Heart left ventricle (tissue), 16 donors: ENCODE measurements at places on chromosomes 2 and 18. TPM values are rescaled to one million over a fixed set of nuclear protein-coding genes. Genes with fewer than 3 reads are reported as not detected.

The SAG gene
- total RNA-seq = not detected

- DNase-seq = no peak
Measured at GRCh38 chr2:49002750-49003149, 151.6 kb downstream of the FSHR start.

The BOK gene
- 8.4 TPM for total RNA-seq

GRCh38 chr2:240615820-240616547 is 9.3 kb upstream of the GPR35 start:
- no peak for DNase-seq

DNA sequence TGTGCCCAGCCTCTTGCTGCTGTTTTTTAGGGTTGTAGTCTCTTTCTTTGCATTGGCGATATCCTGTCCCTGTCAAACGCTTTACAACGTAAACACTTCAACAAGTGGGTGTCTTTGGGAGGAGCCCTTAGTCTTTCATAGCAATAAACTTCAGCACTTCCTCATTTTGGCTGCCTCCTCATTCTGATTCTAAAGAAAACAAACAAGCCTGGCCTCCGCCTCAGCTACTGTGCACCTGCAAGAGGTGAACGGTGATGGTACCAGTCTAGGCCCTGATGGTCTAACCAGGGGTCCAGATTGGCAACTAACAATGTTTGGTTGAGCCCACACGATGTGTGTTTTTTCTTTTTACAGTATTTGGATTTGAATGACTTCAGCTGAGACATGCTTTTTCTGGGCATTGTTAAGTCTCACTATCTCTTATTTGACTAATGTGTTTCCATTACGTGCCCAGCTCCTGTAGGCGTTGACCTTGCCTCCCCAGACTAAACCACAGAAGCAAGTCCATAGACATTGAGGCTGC is 53.2 kb upstream of the CUL3 start:
- DNase-seq = no peak

GRCh38 chr2:190468814-190469569 is 60.8 kb downstream of the MFSD6 start:
- peak; percentile 82 for DNase-seq

- DNase-seq = no peak
Measured at GRCh38 chr2:215695861-215696260, 260.0 kb upstream of the FN1 start.

DNA sequence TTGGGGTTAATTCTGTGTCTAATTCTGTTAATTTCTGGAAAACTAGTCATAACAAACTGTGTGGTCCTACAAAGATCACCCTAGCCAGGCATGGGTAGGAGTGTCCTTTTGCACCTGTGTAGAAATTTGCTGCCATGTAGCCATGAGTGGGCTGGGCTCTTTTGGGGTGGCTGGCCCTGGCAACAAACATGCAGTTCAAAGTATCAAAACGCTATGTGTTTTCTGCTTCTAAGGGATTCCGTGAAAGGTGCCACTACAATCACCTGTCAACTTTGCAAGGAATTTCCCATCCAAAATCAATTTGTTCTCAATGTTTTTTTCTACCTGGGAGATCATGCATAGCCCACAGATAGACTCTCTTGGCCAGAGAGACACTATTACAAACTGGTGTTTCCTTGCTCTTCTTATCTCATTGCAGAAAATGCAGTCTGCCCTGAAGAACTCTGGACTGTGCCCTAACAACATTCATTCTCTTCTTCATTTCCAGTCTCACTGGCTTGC is 537.7 kb upstream of the ID2 start:
- DNase-seq = no peak

The CGREF1 gene
- 0.72 TPM for total RNA-seq

The OTX1 gene
- total RNA-seq = not detected

The CDH19 gene
- total RNA-seq = 27.3 TPM

DNA sequence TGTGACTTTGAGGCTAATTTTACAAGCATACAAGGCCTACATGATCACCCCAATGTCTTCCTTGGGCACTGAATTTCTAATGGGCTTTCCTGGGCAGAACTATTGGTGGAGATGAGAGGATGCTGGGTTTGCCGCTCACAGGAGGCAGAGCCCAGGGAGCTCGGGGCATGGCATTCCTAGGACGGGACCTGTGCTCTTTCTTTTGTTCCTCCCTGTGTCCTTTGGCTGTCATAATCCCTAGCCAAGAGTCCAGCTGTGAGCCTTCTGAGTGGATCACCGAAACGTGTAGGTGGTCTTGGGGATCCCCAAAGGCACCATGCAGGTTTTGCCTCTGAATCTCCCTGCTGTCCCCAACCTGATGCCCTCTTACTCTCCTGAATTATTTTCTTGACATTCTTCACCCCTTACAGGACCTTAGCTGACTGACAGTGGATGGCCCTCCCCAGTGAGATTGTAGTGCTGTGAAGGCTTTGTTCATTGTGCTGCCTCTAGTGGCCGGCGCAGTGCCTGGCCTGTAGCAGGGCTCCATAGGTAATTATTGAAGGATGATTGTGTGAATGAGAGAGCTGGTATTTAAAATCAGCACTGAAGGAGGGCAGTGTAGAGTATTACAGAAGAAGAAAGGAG is 221.9 kb downstream of the ZNF407 start:
- DNase-seq = no peak

GRCh38 chr2:177281400-177282180 is 17.1 kb upstream of the NFE2L2 start:
- no peak for DNase-seq

- no peak for DNase-seq
Measured at GRCh38 chr18:40004246-40004645, 1950.8 kb upstream of the PIK3C3 start.

DNA sequence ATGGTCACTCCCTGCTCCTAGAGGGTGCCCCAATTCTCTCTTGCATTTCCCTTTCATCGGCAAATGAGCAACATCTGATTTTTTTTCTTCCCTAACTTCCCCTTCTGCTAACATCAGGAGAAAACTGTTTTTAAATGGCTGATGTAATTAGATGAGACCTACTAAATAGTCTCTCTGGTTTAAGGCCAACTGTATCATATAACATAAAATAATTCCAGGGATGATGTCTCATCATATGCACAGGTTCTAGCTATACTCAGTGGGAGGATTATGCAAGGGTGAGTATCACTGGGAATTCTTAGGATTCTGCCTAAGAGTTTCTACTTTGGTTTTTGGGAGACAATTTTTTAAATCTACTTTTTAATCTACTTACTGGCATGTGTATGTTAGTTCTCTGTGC is 193.4 kb downstream of the PARD3B start:
- no peak for DNase-seq

DNA sequence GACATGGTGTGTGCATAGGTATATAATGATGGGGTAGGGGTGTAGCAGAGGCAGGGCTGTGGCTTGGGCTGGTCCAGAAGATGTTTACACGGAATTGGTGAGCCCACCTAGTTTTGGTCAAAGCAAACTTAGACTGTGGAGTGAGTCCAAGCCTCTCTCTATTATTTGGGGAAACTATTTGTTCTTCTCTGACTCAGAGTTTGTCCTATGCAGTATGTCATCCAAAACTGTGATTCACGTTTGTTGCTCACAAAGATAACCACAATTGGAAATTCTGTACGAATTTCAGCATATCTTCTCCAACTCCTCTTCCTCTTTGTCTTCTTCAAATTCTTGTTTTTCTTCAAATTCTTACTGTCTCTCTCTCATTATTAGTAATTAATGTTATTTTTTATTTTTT is 292.9 kb downstream of the XIRP2 start:
- DNase-seq = no peak

The HOXD4 gene
- 0.67 TPM for total RNA-seq

DNA sequence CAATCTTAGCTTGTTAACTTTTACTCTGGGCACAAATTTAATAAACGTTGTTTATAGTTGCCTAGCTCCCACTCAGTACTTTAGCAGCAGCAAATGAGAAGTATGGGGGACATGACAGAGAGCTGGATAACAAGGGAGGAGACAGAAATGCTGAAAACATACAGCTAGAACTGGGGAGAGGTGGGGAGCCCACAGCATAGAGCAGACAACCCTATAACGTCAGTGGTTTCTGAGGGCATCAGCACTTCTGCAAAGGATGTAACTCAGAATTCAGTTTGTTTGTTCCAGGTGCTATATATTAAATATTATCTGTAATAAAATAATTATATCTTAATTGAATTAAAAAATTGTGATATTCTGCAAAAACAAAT is 1098.7 kb upstream of the FANCL start:
- no peak for DNase-seq

DNA sequence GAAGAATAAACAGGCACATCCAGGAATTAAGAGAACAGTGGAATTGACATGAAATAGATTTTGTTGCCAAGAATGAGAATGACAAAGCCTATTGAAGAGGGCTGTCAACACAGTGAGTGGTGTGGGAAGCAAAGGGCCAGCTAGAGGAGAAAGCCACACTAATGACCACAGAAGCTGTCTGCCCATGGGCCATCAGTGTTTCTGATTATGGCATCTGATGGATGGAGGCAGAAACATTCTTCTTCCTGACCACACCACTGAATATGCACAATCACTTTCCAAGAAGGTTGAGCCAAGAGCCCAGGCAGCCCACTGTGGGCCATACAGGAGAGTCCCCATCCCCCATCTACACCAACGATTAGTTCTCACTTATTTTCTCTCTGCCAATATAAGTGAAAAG is 146.0 kb upstream of the SH3BP4 start:
- DNase-seq = no peak

DNA sequence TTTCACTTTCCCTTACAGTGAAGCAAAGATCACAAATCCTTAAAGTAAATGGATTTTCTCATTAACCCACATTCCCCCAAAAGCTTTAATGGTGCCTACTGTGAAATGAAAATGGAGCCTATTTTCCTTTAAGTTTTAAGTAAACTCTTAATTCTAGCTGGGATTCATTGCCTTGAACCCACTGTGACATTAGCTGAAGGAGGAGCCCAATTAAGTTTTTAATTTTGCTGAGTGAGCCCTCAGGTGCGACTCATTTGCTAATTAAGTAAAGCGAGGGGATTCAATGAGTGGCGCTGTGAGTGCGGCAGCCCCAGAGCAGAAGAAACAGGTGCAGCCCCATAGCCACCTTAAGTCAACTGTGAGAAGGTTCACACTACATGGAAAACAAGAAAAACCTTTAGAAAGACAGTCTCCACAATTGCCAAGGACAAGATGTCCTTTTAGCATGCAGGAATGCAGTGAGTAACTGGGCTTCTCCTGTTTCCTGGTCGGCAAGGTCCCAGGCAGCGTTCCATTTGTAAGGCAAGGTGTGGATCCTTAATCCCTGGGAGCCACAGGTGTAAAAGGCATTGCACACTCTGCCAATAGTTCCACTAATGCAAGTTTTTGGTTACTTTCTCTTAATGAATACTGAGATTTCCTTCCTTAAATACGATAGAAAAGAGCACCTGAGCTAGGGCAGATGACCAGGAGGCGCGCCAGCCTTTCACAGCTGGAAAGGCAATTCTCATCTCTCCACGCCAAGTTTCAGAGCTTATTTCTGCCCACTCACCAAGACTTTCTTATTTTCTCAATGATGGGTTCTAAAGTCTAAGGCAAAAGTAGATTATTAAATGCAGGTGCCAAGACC is 87.7 kb downstream of the TMEM18 start:
- DNase-seq = no peak

The HES6 gene
- total RNA-seq = 1.4 TPM

- DNase-seq = no peak
Measured at GRCh38 chr2:58044145-58044544, 2.5 kb upstream of the VRK2 start.

DNA sequence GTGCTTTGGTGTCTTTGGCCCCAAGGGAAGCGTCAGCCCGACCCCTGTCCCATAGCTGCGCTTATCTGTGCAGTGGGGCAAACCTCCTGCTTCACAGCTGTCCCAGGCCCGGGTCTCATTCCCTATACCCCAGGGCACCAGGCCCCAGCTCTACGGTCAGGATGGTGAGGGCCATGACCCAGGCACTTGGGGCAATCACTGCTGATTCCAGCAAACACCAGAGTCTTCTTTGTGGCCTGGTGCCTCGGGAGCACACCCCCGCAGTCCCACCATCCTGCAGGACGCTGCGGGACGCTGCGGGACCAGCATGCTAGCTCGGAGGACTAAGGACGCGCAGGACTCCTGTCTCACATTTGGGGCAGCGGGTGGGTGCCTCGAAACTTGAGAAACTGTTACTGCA is 116.9 kb upstream of the HDAC4 start:
- DNase-seq = no peak

The CCL20 gene
- not detected for total RNA-seq

GRCh38 chr2:19577723-19578122 is 219.3 kb upstream of the OSR1 start:
- DNase-seq = no peak

DNA sequence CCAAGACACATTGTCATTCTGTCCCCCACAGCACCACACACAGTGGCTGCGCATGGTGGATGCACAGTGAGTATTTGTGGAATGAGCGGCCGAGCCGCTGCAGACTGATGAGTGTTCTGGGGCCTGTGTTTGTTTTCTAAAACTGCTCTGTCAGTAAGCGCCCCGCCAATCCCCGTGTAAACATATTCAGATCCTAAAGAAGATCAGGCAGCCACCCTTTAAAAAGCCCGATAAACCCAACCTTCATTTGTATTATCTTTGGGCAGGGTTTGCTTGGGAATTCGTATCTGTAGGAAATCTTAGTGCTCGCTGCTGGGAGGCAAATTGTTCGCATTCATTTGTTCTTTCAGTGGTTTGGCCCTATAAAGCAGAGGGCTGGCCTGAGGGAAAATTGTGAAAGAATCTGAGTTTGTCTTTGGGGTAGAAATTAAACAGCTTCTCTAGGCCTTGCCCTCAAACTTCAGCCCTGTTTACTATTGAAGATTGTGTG is 68.6 kb downstream of the TGOLN2 start:
- no peak for DNase-seq

DNA sequence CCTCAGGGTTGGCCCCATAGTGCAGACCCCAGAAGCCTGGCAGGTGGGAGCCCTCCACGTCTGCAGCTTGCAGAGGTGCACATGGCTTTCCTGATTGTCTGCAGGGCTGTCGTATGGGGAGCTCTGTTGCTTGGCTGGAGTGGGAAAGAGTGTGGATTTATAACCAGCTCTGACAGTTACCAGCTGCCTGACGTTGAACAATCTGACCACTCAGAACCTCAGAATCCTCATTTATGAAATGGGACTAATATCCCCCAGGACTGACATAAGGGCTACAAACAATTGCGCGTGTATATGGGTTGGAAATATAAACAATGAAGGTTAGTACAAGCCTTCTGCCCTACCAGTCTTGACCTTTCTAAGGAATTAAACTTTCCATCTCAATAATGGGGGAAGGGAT is 13.9 kb upstream of the PXDN start:
- DNase-seq = no peak

The TMEM182 gene
- total RNA-seq = 144 TPM
